ENCODE measurements at places on chromosomes 13 and 19.

- no peak for DNase-seq
These were observed 1460.3 kb upstream of the SLC10A2 start for GRCh38 chr13:104526561-104526960.

DNA sequence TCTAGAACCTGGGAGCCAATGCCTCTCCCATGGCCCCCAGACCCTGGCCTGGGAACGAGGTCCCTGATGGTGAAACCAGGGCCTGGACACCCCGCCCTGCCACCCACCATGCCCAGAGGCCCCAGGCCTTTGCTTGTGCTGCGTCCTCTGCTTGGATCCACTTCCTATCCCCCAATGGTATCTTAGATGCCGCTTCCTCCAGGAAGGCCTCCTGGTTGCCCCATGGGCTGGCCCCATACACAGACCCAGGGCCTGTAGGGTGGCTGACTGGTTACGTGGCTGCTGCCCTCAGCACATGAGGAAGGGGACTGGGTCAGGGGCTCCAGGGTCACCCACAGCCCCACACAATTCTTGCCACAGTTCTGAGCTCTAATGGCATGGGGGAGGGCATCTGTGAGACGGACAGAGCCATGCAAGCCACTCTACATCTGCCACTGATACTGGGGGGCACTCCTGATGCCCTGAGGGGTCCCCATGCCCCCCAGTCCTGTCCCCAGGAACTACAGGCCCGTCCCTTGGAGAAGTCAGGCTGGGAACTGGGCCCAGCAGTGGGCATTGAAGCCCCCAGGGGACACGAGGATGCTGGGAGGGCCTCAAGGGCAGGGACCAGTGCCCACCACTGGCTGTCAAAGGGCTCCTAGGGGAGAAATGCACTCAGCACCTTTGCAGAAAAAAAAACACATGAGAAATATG lies 5.0 kb downstream of the RPL36 start:
- no peak for DNase-seq

GRCh38 chr19:40256512-40256911 lies 28.6 kb downstream of the AKT2 start:
- DNase-seq, result no peak

GRCh38 chr13:90352763-90353162 lies 994.7 kb upstream of the MIR17HG start:
- no peak for DNase-seq

- no peak for DNase-seq
These were observed 8.8 kb downstream of the NDUFA11 start for GRCh38 chr19:5894704-5895349.

DNA sequence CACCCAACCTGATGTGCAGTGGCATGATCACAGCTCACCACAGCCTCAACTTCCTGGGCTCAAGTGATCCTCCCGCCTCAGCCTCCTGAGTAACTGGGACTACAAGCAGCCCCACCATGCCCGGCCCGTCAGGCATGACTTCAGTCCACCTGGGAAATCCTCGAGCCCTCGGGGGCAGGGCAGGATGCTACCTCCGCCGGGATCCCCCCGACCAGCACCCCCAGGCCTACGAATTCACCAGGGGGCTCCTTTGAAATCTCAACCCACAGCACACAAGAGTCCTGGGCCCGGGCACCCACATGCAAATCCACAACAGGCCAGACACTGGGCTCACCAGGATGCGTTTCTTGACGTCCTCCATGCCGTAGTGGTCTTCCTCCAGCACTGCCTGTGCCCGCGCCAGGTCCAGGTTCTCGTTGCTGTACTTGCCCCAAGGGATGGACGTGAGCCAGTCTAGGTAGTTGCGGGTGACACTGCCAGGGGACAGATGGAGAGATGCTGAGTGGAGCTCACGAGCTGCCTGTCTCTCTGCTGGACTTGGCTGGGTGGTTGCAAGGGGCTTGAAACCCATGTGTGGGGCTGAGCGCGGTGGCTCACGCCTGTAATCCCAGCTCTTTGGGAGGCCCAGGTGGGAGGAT lies 10.5 kb downstream of the RPL36 start:
- no peak for DNase-seq

GRCh38 chr13:33799950-33800592 lies 17.9 kb upstream of the RFC3 start:
- no peak for DNase-seq

GRCh38 chr13:71320452-71320851 lies 546.6 kb downstream of the DACH1 start:
- no peak for DNase-seq

DNA sequence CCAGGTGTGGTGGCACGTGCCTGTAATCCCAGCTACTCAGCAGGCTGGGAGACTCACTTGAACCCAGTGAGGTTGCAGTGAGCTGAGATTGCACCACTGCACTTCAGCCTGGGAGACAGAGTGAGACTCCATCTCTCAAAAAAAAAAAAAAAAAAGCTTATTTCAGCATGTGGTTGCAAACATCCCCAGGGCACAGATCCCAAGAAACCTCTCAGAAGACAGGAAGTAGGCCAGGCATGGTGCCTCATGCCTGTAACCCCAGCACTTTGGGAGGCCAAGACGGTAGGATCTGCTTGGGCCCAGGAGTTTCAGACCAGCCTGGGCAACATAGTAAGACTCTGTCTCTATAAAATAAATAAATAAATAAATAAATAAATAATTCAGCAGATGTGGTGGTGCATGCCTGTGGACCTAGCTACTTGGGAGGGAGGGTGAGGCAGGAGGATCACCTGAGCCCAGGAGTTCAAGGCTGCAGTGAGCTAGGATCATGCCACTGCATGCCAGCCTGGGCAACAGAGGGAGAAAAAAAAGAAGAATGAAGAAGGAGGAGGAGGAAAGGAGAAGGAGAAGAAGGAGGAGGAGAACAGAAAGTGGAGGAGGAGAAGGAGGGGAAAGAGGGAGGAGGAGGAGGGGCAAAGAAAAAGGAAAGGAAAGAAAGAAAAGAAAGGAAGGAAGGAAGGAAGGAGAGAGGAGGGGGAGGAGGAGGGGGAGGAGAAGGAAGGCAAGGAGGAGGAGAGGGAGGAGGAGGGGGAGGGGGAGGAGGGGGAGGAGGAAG lies 4.3 kb upstream of the LRRC8E start:
- no peak for DNase-seq

DNA sequence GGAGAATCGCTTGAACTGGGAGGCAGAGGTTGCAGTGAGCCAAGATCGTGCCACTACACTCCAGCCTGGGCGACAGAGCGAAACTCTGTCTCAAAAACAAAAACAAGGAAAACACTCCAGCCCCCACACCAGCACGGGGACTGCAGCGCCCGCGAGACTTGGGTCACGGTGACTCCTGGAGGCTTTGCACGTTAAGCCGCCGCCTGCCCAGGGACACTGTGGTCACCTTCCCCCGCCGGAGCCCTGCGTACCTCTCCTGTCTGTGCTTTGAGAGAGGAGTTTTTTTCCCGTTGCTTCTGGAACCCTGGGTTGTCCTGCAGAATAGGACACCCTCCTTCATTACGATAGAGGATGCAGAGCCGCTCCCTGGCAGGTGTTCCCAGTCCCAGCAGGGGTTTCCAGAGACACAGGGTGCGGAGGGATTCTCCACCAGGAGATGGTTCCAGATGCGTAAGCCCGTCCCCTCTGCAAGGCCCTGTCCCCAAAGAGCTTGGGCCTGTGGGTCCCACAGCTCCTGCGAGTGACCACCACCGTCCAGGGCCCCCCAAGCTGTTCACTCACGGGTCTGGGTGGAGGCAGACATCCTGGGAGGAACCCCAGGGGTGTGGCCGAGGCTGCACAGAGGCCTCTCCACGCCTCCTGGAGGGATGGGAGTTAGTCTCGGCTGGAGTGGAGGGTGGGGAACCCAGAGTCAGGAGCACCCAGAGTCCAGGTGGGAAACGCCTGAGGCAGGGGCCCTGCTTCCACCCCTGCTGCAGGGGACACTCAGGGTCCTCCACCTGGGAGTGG lies 42.8 kb upstream of the NDUFS7 start:
- DNase-seq, result no peak

- no peak for DNase-seq
These were observed 16.2 kb upstream of the FOXO1 start for GRCh38 chr13:40682449-40683240.

GRCh38 chr13:110444226-110444653 lies 117.3 kb downstream of the RAB20 start:
- DNase-seq, result no peak

- DNase-seq, result no peak
These were observed 3.4 kb upstream of the ASPDH start for GRCh38 chr19:50516964-50517703.

DNA sequence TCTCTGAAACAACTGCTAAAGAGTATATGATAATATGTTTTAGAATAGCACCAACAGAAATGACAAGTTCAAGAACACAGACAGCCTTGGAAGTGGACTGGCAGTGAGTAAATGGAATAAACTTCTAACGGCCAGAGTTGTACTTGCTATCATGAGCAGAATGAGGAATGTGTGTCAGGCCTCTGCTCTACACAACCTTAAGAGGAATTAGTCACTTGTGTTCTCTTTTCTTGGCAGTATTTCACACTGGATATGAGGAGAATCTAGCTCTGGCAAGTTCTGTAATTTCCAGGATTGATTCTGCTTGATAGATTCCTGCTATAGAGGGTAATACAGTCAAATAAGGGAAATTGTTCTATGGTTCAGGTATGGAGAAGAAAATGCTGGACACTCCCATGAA lies 757.3 kb downstream of the EFNB2 start:
- no peak for DNase-seq

GRCh38 chr19:33298146-33298911 lies 4.0 kb downstream of the CEBPA start:
- DNase-seq, result no peak

DNA sequence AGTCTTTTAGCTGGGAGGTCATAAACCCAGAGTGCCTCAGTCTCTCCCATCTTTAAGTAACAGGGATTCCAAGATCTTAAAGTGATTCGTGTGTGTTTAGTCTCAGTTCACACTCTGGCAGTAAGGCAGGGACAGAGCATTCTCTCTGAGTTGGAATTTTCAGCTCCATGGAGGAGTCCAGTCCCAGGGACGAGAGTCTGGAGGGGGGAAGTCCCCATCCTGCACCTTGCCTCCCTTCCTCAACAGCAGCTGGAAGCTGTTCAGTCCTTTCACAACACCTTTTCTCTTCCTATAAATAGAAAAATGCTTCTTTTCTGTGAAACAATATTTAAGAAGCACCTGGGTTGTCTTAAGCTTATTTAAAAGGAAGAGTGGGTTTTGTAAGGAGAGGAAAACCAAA lies 82.0 kb downstream of the KLF5 start:
- no peak for DNase-seq

GRCh38 chr19:3457528-3458228 lies 22.6 kb downstream of the SMIM24 start:
- no peak for DNase-seq

- no peak for DNase-seq
These were observed 280.6 kb downstream of the SHISA2 start for GRCh38 chr13:25771202-25771601.

GRCh38 chr19:1616875-1617274 lies 11.6 kb upstream of the UQCR11 start:
- no peak for DNase-seq

GRCh38 chr13:40438999-40439797 lies 227.2 kb downstream of the FOXO1 start:
- no peak for DNase-seq

- DNase-seq, result no peak
These were observed 8.1 kb downstream of the CHST8 start for GRCh38 chr19:33629826-33630375.

GRCh38 chr13:76904507-76904906 lies 18.3 kb upstream of the KCTD12 start:
- DNase-seq, result no peak

DNA sequence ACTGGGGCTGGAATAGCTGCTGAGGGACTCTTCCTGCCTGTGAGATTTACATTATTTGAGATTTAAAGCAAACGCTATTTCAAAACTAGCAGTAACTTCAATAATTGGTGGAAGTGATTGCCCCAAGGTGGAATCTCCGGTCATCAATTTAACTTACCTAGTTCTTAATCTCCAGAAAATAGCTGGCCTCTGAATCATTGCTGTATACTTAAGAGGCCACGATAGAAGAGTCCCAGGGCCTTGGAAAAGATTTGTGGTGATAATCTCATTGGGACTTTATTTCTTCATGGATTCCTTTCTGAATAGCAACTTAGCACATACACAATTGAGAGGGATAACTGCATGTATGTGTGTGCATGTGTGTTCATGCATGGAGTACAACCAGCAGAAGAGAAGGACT lies 120.2 kb downstream of the DNAJC15 start:
- DNase-seq, result no peak

DNA sequence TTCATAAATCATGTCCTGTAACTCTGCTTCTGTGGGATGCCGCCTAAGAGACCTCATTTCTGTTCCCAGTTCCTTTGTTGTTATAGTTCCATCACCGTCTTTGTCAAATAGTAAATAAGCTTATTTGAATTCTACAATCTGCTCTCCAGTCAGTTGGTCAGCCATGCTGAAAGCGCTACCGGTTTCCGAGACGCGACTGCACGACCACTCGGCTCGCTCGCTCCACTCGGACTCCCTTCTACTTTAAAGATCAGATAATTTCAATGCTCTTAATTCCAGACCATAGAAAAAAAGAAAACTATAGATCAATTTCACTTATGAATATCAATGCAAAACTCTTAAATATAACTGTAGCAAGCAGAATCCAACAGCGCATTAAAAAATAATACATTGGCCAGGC lies 64.2 kb upstream of the STK24 start:
- DNase-seq, result no peak

DNA sequence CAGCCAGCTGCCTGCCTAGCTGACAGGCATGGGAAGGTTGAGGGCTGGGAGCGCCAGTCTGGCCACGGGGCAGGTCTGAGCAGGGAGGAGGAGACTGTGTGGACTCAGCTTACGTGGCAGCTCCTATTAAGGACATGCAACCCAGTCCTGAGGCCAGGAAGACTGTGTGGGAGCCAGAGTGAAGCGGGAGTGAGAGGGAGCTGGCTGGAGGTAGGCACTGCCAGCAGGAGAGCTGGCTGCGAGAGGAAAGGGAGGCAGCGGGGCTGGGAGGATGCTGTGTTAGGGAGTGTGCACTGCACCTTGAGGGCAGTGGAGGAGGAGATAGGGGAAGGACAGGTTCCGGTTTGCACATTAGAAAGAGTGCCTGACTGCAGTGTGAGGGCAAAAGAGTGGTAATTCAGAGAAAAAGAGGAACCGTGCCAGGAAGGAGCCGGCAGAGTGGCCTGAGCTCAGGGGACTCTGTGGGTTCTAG lies 99.2 kb downstream of the SLC7A1 start:
- no peak for DNase-seq
